Activated CD4-positive, alpha-beta memory T cell treated with anti-CD3 and anti-CD28 coated beads for 36 hours (primary cell): ENCODE measurements at places on chromosomes 5 and 9. TPM values are rescaled to one million over a fixed set of nuclear protein-coding genes. Genes with fewer than 3 reads are reported as not detected.

DNA sequence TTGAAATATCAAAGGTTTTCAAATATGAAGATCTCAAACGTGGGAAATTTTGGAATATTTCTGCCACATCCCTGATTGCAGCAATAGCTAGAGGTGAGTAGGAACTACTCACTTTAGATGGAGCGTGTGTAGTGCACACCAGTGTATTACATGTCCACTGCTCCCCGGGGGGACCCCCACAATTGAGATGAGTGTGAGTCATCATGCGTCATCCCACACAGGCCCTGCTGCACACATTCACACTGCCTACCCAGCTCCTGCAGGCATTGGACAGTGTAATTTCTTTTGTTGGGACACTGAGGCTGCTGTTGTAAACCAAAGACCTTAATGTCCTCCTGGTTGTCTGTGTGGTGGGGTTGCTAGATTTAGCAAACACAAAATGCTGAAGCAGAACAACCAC is 280.0 kb downstream of the GAS1 start:
- DNase-seq: no peak

DNA sequence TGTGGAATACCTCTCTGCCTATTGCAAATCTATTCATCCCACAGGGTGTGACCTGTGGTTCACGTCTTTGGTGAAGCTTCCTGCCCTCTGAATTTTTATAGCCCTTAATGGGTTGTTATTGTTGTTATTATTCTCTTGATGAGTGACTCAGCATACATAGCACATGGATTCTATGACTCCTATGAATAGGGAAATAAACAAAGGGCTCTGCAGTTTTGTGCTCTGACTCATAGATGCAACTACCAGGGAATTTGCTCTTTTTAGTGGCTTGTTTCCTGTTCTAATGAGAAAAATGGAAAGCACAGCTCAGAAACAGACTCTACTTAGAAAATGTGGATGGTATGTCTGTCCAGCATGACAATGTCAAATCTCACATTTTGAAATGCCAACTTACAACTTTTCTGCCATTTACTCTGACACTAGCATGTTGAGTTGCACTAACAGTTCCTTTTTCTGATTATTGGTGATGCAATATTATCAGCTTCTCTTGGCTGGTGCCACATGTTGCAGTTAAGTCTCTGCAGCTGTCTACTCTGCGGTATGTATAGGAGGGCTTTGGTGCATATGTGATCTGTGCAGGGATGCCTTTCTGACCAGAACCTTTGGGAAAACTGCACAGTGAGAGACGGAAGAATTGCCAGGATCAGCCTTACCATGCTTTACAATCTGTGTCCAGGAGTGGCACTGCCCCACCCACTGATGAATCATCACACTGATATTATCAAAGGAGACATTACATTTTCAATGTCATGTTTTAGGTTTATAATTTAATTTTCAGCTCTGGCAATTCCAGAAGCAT is 996.4 kb upstream of the WWC1 start:
- DNase-seq: no peak

DNA sequence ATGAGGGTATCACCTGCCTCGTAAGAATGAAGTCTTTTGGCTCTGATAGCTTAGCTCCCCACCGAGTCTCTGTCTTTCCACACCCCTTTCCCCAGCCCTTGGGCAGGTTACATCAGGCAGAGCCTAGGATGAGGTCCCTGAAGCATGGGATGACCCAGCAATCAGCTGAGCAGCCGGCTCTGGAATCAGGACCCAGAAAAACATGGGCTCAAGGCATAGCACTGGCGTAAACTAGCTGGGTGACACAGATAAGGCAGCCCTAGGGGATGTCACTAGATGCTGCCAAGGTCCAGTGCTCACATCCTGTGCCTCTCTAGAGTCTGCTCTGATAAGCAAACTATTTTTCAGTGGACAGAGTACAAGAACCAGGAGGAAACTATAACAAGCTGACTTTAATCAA is 26.6 kb downstream of the IDNK start:
- DNase-seq: no peak

GRCh38 chr5:122297587-122298298 is 14.3 kb upstream of the SNCAIP start:
- DNase-seq: no peak

DNA sequence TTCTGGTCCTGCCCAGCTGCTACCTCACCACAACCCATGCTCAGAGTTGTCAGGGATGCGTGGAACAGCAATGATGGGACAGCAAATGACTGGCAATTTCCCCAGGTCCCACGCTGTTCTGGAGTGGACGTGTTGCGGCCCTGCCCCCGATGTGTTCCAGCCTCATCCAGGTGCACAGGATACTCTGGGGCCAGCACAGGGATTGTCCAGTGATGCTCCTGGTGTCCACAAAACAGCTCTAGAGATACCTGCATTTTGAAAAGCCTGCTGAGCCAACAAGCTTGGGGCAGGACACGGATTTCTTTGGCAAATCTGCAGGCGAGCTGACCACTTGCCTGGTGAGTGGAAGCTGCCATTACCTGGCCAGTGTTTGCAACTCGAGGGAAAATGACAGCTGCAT is 88.7 kb downstream of the ANKRD33B start:
- DNase-seq: no peak

AK8 gene
- 0.10 TPM for total RNA-seq

NSA2 gene
- total RNA-seq: 96.1 TPM

ADAMTS13 gene
- total RNA-seq: 2.6 TPM

GALNT12 gene
- 7.9 TPM for total RNA-seq
